NCI-H1105 (cell line): ENCODE measurements at places on chromosomes 2 and 18.
A peak's percentile ranks its signal among the peaks of the same experiment; 100 is the strongest.

GRCh38 chr2:145595296-145595695, 1075.4 kb upstream of the ZEB2 start:
- DNase-seq: no peak

DNA sequence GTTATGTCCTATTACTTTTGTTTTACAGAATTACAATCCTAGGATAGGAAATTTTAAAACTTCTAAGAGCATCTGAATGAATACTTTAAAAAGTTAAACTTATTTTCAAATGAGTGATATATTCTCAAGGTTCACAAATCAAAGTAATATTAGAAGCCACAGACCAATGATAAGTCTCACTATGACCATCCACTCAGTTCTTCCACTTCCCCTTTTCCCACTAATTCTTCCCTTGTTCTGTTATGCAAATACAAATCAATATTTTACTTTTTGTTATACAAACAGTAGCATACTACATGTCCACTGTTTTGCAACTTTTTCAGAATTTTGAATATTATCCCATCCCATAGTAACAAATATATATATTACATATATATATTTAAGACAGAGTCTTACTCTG, 20.2 kb downstream of the USP37 start:
- no peak for DNase-seq

GRCh38 chr2:233436691-233437438, 82.6 kb downstream of the DGKD start:
- DNase-seq: no peak

DNA sequence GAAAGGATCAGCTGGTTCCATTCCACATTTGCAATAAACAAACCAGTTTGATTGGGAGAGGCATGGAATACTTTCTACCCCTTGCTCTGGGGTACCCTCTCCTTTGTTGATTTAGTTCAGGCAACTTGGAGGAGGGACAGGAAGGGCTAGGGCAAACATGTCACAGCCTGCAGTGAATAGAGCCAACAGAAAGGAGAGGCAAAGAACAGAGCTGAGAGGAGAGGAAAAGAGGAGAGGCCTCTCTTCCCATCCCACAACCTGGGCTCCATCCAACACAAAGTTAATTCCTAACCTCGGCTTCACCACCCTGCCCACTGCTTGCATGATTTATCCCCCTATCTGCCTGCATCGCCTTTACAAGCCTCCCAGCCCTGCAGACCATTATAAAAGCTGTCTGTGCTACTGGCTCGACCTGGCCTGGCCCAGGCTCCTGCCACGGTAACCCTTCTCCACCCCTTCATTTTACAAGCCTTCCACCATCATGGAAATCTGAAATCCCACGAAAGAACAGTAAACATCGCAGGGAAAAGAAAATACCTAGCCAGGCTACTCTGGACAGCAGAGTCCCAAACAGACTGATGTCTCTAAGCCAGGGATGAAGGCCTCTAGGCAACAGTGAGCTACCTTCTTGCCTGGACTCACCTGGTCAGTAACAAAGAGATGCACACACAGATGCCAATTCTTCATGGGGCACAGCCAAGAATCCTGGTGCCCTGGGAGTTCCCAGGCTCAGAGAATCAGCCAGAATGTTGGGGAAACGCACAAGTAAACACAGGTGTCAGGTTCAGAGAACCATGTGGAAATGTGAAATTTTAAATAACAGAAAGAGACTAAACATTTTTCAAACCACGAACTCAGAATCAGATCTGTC, 43.6 kb downstream of the NHEJ1 start:
- DNase-seq: no peak

- peak; percentile 99 for DNase-seq
Observed at GRCh38 chr18:34158881-34159690, 65.6 kb downstream of the NOL4 start.

DNA sequence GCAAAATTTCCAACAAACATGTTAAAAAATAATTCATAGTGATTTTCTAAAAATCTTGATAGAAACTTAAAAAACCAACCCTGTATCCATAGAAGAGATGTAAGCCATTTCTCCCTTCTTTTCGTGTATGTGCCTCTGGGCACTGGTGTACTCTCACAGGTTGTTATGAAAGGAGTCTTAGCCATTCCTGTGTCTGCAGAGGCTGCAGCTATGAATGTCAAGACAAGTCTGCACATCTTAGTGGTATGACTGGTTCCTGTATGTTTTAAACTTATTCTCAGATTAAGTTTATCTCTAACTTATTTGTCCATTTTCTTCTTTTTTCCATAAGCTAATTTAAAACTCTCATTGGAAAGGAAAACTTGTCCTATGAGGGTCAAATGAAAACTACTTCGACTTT, 84.0 kb downstream of the DPP4 start:
- no peak for DNase-seq
